ENCODE measurements at places on chromosomes 1 and 21. TPM values are rescaled to one million over a fixed set of nuclear protein-coding genes. Genes with fewer than 3 reads are reported as not detected.

Gene GJB5
- polyA plus RNA-seq = 11.5 TPM

Gene CHAF1B
- 2.4 TPM for polyA plus RNA-seq

Gene HSF2BP
- polyA plus RNA-seq = not detected

Gene MFAP2
- not detected for polyA plus RNA-seq

Gene LHX8
- not detected for polyA plus RNA-seq

Gene AGMAT
- polyA plus RNA-seq = 0.97 TPM

Gene ILDR2
- polyA plus RNA-seq = 14.1 TPM

Gene OTUD3
- 1.2 TPM for polyA plus RNA-seq

Gene KISS1
- not detected for polyA plus RNA-seq

Gene LCE1C
- not detected for polyA plus RNA-seq

Measured in Purkinje cell (primary cell).